ENCODE measurements at places on chromosomes 6 and 20.

DNA sequence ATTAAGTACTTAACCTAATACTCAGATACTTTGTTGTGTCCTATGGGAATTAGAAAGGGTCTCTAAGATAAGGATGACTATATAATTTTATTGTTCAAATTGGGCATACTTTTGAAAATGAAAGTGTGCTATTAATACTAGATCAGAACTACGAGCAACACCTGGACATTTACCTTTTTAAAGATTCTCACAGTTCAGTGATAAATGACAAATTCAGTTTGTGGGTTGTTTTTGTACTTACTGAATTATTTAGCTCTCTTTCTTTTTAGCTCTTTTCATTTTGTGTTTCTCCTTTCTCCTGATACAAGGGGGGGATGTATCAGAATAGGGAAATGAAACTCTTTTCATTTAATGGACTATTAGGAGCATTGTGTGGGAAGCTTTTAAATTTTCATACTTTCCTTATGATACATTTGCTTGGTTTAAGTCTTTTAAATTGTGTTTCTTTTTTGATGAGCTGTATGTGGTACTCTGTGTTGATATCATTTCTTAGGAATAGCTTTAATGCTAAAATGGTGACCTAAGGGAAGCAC, 47.5 kb downstream of the PHF3 start:
- no peak for DNase-seq

GRCh38 chr6:155493026-155493693, 37.5 kb upstream of the NOX3 start:
- DNase-seq = no peak

GRCh38 chr6:14121936-14122344, 4.4 kb downstream of the CD83 start:
- no peak for DNase-seq

GRCh38 chr6:125022391-125022989, 60.3 kb downstream of the RNF217 start:
- DNase-seq = no peak

DNA sequence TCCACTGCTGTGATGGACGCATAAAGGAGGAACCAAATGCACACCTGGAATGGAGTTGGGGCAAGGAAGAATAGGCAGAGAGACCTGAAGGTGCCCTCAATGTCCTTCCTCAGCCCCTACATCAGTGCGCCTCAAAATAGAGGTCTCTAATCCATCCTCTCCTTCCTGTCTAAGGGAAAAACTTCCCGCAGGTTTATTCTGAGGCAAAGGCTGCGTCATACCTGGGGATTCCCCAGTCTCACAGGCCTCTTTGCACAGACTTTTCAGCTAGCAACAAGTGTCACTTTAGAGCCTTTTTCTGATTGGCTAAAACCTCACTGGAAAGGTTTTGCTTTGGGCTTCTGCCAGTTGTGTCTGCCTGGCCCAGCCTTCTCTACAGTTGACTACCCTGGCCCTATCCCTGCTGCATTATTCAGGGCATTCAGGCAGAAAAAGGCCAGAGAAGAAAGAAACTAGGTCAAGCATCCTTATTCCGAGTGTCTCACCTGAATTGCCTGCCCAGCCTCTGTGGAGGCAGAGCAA, 1.8 kb upstream of the HLA-DQB1 start:
- no peak for DNase-seq

DNA sequence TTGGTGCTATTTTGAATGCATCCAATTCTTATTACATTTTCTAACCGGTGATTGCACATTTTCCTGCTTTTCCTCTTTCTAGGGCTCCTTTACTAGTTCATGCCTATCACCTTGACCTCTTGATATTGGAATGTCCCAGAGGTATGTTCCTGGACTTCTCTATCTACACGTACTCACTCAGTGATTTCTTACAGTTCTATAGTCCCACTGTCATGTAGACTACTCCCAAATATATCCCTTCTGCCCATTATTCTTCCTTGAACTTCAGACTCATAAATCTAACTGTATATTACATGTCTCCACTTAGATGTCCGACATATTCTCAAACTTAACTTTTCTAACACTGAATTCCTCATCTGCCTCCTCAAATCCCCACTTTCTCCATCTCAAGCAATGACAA, 7.2 kb upstream of the AHI1 start:
- DNase-seq = no peak

- DNase-seq = no peak
These were observed 243.5 kb downstream of the SMOC2 start for GRCh38 chr6:168684471-168684870.

DNA sequence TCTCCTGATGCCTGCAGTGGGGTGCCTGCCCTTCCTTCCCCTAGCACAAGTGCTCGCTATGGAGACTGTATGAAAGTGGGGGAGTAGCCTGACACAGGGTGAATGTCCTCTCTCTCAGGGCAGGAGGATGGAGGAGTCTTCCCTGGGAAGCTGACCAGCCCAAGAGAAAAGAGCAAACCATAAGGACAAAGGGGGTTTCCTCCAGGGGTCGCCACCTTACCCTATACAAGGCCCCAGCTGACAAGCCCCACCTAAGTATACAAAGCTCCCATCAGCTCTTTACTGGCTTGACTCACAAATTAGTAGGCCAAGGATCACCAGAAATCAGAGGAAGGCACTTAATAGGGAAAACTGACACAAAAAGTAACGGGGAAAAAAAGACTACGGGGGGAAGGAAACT, 54.1 kb downstream of the PLAGL1 start:
- no peak for DNase-seq

DNA sequence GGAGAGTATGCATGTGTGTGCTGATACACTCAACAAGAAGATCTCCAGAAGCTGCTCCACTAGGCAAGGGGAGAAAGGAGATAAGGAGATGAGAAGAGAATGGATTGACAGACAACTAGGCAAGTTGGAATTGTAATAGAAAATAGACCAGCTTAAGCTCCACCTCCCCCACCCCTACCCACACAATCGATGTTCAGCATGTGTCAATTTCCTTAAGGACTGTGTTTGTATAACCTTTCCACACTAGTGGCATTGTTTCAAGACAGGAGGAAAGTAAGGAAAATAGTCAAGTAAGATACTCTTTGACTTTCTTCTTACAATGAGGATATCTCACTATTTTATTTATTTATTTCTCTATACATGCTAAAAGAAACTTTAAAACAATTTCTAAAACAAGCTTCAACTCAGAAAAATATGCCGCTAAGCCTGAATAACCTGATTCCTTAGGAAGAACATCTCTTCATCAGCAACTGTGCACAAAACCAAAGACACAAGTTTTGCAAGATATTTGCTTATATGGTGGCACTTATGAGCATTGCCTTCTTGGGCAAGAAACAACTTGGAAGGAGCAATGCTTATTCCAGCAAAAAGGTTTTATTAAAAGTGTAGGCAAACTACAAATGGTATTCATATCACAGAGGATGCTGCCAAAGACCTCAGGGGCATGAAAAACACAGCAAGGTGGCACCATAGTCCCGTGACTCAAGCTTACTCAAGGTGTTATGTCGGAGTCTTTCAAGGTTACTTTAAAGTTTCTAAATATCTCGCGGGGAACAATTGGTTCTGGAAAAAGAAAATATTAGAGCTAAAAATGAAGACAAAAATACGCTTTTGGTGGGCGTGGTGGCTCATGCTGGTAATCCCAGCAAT, 249.1 kb downstream of the COL12A1 start:
- no peak for DNase-seq

GRCh38 chr6:129790785-129791184, 70.3 kb downstream of the TMEM244 start:
- DNase-seq = no peak

- DNase-seq = no peak
These were observed 83.2 kb upstream of the EYA2 start for GRCh38 chr20:46811224-46812084.

DNA sequence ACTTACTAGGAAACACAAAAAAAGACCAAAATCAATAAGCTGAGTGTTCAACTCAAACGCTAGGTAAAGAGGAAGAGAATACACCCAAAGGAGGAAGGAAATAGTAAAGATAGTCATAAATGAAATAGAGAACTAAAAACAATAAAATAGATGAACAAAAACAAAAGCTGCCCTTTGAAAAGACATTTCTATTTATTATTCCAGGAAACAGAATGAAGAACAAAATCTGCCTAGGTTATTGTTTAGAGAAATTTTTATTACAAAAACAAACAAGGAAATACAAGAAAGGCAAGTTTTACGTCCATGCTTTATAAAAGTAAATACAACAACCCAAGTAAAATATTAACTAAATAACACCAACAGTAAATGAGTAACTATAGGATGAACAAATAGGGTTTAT, 20.1 kb downstream of the HLA-DMB start:
- no peak for DNase-seq

GRCh38 chr6:13859871-13860555, 45.7 kb upstream of the MCUR1 start:
- DNase-seq = no peak

DNA sequence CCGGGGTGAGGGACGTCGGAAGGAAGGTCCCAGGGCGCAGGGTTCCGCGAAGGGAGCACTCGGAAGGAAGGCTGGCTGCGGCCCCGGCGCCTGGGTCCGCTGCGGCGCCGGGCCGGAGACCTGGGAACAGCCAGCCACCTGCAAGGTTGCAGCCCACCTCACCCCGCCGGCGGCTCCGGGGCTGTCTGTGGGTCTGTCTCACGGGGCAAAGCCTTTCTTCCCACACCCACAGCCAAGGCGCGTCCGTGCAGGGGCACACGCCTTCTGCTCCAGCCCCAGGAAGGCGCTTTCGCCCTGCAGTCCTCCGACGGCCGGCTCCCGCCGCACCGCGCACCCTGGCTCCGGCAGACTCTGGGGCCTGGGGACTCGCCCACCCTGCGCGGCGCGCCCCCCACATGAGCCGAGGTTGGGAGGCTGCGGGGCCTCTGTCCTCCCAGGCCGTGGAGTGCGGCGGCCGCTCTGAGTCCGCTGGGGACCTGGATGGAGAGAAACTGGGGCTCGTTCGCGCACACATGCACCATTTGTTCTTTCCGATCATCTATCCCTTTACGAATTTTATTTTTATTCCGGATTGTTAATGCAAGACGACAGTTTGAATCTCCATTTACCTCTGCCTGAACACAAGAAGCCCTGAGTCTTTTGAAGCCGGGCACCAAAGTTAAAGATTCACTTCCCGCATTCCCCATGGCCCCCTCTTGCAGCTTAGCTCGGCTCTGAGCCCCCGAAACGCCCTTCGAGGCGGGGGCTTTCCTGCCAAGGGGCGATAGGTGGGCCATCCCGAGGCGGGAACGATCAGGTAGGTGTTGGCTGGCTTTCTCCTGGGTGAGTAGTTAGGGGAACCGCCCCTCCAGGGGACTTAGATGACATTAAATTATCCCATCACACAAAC, 4.5 kb upstream of the FOXC1 start:
- DNase-seq = no peak

- DNase-seq = no peak
These were observed 148.3 kb upstream of the TBX18 start for GRCh38 chr6:84912472-84913322.

- no peak for DNase-seq
These were observed 658.2 kb downstream of the HACE1 start for GRCh38 chr6:104201557-104201956.

DNA sequence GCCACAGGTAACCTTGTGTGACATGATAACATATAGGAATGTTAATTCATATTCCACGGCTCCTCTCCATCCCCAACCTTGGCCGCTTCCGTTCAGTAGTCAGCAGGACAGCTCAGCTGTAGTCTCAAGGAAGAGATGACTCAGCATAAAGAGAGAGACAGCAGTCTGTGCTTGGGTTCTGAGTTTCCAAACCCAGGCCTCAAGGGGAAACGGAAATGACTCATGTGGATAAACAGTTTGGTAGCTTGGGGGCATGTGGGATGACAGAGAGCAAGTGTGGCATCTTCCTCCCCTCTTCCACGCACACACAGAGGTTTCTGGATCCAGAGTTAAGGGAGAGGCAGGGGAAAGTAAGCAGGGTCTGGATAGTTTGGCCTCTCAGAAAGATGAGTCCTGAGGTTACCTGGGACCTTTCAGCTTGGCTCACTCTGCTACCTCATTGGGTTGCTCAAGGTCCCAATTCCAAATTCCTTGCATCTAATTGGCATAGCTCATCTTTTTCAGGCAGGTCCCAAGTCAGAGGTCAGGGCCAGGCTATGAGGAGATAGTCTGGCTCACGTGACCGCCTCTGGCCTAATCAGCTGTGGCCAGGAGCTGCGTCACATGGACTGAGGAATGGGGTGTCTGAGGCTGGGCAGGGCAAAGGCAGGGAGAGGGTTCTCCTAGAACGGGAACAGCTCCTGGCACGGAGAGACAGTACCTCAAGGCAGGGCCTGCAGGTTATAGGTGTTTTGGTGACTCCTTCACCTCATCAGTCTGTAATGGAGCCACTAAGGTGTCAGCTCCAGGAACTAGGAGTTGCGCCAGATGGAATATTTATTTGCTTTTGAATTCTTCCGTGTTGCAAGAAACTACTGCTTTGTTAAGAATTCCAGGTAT, 36.5 kb upstream of the MLN start:
- peak; percentile 38 for DNase-seq

DNA sequence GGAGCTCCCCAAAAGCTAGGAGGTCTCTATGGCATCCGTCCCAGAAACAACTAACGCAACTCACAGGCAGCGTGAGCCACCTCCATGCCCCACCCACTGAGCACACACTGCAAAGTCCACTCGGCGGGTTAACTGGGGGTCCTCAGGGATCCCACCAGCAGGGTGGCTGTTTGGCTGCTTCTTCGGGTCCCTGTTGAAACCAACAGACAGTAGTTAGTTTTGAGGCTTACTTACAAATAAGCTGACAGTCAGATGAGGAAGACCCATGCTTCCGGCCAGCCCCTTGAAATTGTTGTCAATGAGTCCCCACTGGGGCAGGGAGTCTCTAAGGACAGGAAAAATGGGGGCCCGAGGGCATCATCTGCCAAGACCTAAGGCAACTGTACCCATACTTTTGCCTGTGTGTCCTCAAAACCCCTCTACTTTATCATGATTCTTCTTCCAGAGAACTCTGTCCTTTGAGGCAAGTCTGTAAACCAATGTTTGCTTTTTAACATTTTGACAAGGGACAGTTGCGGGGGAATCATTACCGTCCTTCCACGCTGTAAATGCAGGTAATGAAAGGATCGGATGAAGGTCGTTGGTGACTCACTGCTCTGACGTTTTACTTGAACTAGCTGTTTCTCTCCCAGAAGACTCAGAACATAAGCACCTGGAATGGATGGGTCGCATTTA, 2.2 kb upstream of the PCK1 start:
- no peak for DNase-seq

- no peak for DNase-seq
These were observed 79.0 kb downstream of the FIG4 start for GRCh38 chr6:109770047-109770446.

DNA sequence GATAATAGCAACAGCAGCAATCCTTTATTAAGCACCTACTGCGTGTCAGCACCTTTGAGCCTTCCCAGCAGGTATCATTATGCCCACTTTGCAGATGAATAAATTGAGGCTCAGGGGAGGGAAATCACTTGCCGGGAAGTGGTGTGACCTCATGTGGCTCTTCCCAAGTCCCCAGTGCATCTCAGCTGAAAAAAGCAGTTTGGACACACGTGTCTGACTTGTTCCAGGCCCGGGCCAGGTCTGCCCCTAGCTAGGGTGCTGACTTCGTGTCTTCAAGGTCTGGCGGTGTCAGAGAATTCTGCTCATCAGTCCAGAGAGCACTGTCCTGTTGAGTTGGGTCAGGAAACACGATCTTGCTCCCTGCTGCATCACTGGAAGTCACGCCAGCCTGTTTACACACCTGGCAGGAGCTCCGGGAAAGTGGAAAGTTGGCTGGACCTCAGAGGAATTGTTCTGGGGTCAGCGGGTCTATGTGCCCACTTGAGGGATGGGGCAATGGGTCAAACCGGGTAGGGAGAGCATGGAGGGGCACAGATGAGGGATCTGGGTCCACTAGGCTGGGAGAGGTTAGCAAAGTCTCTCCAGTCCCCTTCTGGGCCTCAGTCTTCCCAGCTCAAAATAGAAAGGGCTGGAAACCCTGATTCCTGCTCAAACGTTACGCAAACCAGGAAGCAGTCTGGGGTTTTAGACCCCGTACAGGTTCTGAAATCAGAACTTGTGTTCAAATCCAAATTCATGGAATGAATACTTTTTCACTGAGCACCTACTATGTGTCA, 10.5 kb downstream of the SLC13A3 start:
- no peak for DNase-seq
